ENCODE measurements at places on chromosomes 16 and 17.

- DNase-seq, result no peak
Measured at GRCh38 chr17:34248511-34249024, 6.5 kb upstream of the CCL2 start.

DNA sequence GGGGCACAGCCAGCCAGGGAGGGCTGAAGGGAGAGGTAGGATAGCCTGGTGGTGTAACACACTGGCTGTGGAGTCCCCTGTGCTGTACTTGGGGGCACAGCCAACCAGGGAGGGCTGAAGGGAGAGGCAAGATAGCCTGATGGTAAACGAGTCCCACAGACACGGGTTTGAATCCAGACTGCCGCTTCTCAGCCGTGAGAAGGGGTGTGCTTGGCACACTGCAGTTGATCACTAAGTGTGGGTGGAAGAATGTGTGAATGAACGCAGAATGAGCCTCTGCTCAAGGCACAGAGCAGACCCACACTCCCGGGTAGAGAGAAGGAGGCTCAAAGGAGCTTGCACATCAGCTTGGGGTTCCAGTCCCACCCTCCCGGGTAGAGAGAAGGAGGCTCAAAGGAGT, 71.4 kb downstream of the TIMM22 start:
- DNase-seq, result no peak

- DNase-seq, result no peak
Measured at GRCh38 chr17:1683459-1683858, 1.2 kb downstream of the PRPF8 start.

- no peak for DNase-seq
Measured at GRCh38 chr17:57143361-57143760, 58.3 kb downstream of the AKAP1 start.

DNA sequence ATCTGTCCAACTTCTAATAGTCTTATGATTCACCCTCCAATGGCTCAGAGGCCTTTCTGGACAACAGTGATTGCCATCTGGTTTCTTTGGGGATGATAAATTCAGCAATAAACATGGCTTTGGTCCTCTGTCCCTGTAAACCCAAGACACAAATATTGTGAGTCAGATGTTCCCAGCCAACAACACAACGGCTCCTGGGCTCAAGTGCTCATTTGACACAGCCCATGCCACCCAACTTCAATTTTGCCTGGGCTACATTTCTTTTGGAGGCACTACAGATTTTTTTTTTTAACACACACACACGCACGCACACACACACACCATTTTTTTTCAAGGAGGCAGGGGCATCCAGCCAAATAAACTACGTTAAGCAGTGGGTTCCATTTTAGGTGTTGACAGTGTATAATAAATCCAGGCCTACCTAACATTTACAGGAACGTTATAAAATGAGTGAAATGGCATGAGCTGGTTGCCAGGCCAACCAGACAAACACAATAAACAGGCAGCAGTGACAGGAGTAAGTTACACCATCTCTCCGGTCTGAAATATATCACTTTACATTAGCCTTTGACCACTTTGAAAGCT, 939.9 kb upstream of the SOX9 start:
- no peak for DNase-seq

GRCh38 chr16:2148714-2149629, 547 bp downstream of the RAB26 start:
- no peak for DNase-seq

DNA sequence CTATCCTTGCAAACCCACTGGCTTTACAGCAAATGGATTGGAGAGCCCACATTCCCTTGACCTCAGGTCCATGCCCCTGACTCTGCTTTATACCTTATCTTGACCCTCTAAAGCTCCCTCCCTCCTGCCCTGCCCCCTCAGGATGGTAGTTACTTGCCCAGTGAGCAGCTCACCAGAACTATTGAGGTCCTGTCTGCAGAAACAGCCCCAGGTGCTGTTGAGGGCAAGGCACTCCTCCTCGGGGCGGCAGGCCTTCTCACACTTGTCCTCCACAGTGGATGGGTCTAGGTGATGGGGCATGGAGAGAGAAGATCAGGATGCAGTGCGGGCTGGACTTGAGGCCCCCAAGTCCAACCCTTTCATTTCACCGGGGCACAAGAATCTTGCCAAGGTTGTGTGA, 4.6 kb downstream of the GP2 start:
- DNase-seq, result no peak

GRCh38 chr17:73068322-73069153, 23.9 kb downstream of the SLC39A11 start:
- DNase-seq, result peak; percentile 13

DNA sequence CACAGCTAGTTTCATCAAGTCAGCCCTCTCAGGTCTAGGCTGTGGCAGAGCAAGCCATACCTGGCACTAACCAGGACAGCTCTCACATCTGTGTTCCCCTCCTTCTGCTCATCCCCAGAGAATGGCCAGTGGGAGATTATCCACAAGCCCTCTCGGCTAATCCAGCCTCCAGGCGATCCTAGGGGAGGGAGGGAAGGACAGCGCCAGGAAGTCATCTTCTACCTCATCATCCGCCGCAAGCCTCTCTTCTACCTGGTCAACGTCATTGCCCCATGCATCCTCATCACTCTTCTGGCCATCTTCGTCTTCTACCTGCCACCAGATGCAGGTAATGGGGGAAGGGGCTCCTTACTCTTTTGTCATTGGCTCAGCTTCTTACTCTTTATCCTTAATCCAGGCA, 3.6 kb downstream of the CHRNB1 start:
- no peak for DNase-seq

- DNase-seq, result no peak
Measured at GRCh38 chr17:40480501-40481003, 20.9 kb downstream of the TNS4 start.

DNA sequence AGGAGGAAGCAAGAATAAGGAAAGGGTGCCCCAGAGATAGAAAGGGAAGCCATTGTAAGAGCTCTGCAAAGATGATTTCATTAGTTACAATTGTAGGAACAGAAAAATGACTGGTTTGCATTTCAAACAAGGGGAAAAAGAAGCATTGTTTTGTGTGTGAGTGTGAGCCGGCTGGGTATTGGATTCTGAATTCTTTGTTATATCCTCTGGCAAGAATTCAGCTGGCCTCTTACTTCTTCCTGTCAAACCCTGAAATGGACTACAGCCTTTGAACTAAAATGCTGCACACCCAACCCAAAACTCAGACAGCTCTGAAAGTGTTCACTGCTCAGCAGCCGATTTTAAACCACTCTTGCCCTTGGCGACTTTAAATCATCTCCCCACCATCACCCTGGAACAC, 461.3 kb downstream of the PMP22 start:
- DNase-seq, result no peak

- no peak for DNase-seq
Measured at GRCh38 chr16:81482329-81483063, 37.9 kb downstream of the CMIP start.

DNA sequence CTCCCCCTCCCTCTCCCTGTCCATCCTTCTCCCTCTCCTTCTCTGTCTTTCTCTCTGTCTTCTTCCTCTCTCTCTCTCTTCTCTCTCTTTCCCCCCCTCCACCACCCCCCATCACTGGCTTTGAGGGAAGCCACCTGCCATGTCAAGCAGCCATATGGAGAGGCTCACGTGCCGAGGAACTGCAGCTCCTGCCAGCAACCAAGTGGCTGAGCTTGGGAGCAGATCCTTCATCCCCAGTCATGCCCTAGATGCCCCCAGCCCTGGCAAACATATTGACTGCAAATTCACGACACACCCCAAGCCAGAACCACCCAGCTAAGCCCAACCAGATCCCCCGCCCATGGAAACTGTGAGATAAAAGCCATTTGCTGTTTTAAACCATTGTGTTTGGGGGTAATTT, 40.9 kb upstream of the RBFOX3 start:
- DNase-seq, result no peak

Measured in GOT3 (cell line).